Suprapubic skin (tissue), 4 donors: ENCODE measurements at places on chromosomes 4 and X.

GRCh38 chrX:150450519-150451177 is 87.5 kb downstream of the MAMLD1 start:
- no peak for DNase-seq

GRCh38 chr4:185352741-185353140 is 43.0 kb downstream of the LRP2BP start:
- DNase-seq = no peak

GRCh38 chrX:348461-349117 is 30.0 kb upstream of the GTPBP6 start:
- DNase-seq = no peak

DNA sequence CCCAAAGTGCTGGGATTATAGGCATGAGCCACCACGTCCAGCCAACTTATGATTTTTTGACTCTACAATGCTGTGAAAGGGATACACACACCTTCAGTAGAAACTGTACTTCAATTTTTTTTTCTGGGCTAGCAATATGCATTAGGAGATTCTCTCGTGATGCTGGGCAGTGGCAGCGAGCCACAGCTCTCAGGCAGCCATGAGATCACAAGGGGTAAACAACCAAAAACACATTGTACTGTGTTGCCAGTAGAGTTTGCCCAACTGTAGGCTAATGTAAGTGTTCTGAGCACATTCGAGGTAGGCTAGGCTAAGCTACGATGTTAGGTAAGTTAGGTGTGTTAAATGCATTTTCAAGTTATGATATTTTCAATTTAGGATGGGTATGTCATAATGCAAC is 25.7 kb downstream of the RAB33A start:
- no peak for DNase-seq

DNA sequence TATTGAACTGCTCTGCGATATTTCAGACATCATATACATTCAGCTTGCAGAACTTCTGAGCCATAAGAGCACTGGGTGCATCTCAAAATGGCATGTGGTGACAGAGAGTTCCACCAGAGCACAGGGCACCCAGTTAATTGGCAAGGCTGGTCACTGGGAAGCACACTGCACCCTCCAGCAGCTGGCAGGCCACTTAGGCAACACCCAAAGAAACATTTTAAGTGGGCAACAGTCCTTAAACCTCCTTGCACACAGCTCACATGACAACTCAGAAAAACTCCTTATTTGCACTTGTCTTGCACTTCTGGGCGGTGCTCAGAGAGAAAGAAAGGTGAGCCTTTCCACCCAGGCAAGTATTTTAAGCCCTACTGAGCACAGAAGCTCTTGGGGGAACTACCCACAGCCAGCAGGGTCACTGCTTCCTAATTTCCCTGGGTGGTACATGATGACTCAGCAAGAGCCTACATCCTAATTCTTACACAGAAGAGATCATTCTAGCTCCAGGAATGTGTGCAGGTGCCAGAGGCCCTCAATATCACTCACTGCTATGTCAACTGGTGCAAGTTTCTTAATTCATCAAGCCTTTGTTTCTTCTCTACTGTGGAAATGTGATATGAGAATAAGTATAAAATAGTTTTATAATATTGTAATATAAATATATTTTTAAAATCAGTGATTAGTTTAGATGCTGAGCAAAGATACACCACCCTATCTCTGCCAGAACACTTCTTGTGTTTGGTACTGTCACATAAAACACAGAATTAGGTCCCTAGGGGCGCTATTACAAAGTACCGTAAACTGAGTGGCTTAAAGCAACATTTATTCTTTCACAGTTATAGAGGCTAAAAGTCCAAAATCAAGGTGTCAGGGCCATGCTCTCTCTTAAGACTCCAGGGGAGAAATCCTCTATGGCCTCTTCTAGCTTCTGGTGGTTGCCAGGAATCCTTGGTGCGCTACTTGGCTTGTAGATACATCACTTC is 155.1 kb upstream of the PPARGC1A start:
- no peak for DNase-seq
